ENCODE measurements at places on chromosomes 4 and X. TPM values are rescaled to one million over a fixed set of nuclear protein-coding genes. Genes with fewer than 3 reads are reported as not detected.

Gene ESX1
- total RNA-seq, result not detected

Gene PASD1
- total RNA-seq, result not detected

Gene RENBP
- total RNA-seq, result 2.0 TPM

Gene GPC4
- total RNA-seq, result 2.2 TPM

Gene NHSL2
- total RNA-seq, result 1.4 TPM

Gene ETFDH
- total RNA-seq, result 25.0 TPM

Gene EDNRA
- 3.5 TPM for total RNA-seq

Gene MAML3
- total RNA-seq, result 2.1 TPM

Gene BMX
- total RNA-seq, result 0.11 TPM

Gene TXK
- not detected for total RNA-seq

Gene SPANXC
- not detected for total RNA-seq

Gene CPZ
- 0.66 TPM for total RNA-seq

Gene SORBS2
- 3.1 TPM for total RNA-seq

Gene SPANXB1
- total RNA-seq, result not detected

Gene PCDH18
- total RNA-seq, result 82.2 TPM

Gene TBX22
- not detected for total RNA-seq

Gene DRD5
- not detected for total RNA-seq

Gene GPAT3
- total RNA-seq, result 30.2 TPM

Gene ITM2A
- 0.55 TPM for total RNA-seq

Gene ARSJ
- total RNA-seq, result 40.9 TPM

Gene HTN3
- total RNA-seq, result not detected

Gene BGN
- total RNA-seq, result 27.9 TPM

Gene PALLD
- 123 TPM for total RNA-seq

Gene PLK4
- 38.1 TPM for total RNA-seq

Gene NR0B1
- total RNA-seq, result 1.9 TPM

Gene TMSB15C
- 6.2 TPM for total RNA-seq

Gene SERTM2
- total RNA-seq, result 1.9 TPM

Gene ADH1A
- not detected for total RNA-seq

Gene CCNA2
- 32.2 TPM for total RNA-seq

Gene MSANTD1
- 0.33 TPM for total RNA-seq

Gene PLAC1
- 0.37 TPM for total RNA-seq

Gene ASB12
- not detected for total RNA-seq

Gene TMEM154
- 15.4 TPM for total RNA-seq

Gene TIGD4
- total RNA-seq, result 0.50 TPM

Gene ERVMER34-1
- total RNA-seq, result under 0.01 TPM

Gene NUDT10
- 6.3 TPM for total RNA-seq

Gene DIAPH2
- total RNA-seq, result 22.2 TPM

Gene FABP2
- total RNA-seq, result not detected

Gene MAGEA4
- total RNA-seq, result not detected

Gene LEF1
- 0.33 TPM for total RNA-seq

Gene NAP1L5
- 9.5 TPM for total RNA-seq

Gene F9
- total RNA-seq, result not detected
